ENCODE measurements at places on chromosomes 3 and 15.

- no peak for DNase-seq
These were observed 102.7 kb downstream of the OSBPL10 start for GRCh38 chr3:31878231-31878838.

DNA sequence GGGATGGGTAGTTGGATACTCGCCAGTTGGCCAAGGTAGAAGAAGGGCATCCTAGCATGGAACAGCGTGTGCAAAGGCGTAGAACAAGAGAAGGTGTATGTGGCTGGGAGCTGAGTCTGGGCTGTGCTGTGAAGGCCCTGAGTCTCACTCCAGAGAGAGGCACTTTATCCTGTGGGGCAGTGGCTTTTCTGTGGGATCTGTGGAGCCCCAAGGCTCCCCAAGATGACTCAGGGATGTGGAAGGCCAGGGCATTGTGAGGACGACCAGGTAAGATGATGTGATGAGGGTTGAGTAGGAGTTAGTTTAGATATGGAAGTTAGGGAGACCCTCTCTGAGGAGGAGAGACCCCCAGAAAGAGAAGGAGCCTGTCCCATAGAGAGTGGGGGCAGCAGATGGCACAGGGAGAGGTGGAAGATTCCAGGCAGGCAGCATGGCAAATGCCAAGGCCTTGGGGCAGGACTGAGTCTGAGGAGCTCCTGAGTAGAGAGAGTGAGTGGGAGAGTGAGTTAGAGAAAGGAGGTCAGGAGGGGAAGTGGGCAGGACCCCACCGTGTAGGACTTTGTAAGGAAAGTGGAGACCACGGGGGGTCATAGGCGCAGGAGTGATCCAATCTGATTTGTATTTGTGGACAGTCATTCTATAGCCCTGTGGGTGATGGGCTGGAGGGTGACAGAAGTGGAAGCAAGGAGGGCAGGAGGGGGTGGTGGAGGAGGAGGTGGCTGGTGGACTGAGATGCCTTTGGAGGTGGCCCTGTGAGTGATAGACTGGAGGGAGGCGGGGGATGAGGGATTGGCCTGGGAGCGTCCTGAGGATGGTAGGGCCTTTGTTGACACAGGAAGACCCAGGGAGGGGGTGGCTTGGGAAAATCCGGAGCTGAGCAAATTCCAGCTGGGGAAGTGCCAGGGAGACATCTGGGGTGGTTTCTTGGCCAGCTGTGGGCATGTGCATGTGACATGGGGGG lies 50.3 kb downstream of the FBLN2 start:
- DNase-seq = no peak

DNA sequence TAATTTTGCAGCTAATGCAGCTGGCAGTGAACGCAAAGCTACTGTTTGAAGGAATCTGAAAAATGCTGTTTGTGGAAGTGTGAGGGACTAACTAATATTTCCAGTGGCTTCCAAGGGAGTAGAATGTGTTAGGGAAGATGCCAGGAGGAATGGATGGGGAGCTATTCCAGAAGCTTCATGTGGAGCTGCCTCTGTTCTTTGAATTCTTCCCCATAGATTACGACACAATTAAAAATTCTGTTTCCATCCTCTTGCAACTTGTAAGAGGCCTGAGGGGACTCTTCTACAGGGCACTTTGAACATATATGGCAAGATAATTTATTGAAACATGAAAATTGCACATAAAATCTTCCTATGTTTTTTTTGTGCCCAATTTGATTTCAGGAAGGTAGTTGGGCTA lies 74.3 kb upstream of the CTXND1 start:
- DNase-seq = no peak

- DNase-seq = no peak
These were observed 43.5 kb downstream of the ATP13A5 start for GRCh38 chr3:193335031-193335430.

- DNase-seq = no peak
These were observed 6.3 kb downstream of the EPHB1 start for GRCh38 chr3:134801204-134801958.

DNA sequence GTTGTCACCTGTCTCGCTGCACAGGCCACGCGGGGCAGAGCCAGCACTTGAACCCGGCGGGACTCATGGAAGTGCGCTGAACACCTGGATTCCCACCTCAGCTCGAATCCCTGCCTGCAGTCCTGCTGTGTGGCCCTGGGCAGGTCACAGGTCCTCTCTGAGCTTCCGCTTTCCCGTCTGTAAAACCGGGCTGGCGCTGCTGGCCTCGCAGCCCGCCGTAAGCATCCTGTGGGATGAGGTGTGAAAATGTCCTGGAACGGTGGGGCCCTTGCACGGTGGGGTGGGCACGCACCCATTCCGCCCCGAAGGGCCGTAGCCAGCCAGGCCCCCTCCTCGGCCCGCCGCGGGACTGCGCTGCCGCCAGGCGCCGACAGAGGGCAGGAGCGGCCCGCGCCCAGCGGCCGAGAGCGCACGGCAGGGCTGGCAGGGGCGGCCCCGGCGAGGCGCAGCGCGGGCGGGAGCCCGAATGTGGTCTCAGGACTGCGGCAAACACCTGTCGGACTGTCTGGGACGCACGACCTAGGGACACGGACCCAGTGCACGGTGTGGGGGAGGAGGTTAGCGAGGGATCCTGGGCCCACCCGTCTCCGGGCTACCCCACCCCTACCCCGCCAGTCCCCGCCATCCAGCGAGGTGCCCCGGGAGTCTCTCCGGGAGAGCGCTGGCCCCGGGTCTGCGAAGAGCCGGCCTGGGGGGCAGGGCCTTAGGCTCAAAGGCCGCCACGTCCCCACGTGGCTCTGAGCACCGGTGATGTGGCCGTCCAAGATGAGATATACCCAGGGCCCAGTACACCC lies 40.4 kb downstream of the DNAJB8 start:
- DNase-seq = peak; percentile 78

- DNase-seq = no peak
These were observed 61.7 kb upstream of the PIAS1 start for GRCh38 chr15:67992411-67992810.

DNA sequence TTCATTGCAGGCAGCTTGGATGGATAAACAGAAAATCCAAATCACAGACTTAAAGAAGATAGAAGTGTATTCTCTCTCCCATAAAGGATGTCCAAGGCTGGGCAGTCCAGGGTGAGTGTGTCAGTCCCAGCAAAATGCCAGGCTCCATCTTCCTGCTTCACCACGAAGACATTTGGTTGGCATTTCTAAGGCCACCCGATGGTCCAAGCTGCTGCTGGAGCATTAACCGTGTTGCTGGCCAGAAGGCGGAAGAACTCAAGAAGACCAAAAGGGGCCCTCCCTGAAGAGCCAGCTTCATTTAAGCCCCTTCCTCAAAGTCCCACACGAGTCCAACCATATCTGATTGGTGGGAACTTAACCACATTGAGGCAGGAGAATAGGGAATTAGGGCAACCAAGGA lies 3.0 kb upstream of the CYP11A1 start:
- DNase-seq = no peak

GRCh38 chr15:49328941-49329340 lies 94.1 kb upstream of the FGF7 start:
- DNase-seq = no peak
